ENCODE measurements at places on chromosomes 3 and 15.

DNA sequence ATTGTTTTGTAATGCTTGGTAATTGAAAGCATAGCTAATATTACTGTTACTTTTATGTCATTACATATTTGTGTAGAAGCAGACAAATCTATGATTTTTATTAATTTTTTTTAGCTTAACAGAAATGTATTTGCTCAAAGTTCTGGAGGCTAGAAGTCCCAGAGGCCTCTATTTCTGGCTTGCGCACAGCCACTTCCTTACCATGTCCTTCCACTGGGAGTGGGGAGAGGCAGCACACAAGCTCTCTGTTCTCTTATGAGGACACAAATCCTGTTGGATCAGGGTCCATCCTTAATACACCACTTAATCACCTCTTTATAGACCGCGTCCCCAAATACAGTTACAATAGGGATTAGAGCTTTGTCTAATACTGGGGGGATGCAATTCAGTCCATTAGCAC is 1061.4 kb downstream of the OTOL1 start:
- DNase-seq: no peak

GRCh38 chr3:71006810-71007785 is 576.4 kb downstream of the FOXP1 start:
- DNase-seq: peak; percentile 59

GRCh38 chr3:126661532-126662364 is 6.8 kb upstream of the TXNRD3 start:
- no peak for DNase-seq

- DNase-seq: no peak
These were observed 169.2 kb downstream of the ANXA2 start for GRCh38 chr15:60228619-60229018.

DNA sequence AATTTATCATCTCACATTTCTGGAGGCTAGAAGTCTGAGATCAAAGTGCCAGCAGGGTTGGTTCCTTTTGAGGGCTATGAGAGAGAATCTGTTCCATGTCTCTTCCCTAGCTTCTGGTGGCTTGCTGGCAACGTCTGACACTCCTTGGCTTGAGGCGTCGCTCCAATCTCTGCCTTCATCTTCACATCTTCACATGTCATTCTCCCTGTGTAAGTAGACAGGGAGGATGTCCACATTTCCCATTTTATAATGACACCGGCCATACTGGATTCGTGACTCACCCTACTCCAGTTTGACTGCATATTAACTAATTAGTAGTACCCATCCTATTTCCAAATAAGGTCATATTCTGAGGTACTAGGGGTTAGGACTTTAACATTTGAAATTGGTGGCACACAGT is 17.5 kb upstream of the ARHGAP31 start:
- no peak for DNase-seq

DNA sequence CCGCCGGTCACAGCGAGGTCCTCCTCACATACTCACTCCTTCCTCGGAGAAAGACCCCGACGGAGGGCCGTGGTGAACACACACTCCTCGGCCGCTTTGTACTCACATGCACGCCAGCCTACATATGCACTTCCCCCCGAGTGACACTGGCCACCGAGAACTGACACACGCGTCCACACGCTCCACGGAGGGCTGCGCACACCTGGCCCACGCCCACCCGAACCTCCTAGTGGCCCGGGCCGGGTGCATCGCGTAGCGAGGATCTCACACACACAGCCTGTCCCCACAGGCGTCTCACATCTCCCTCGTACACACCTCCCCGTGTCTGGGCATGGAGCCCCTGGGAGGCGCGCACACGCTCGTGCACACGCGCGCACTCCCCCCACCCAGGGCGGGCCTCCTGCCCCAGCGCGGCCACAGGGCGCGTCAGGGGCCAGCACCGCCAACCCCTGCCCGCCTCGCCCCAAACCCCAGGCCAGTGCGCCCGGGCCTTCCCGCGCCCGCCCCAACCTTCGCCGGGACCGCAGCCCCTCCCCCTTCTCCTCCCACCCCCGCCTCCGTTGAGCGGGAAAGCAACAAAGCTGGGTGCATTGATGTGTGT is 411 bp upstream of the C3orf70 start:
- DNase-seq: peak; percentile 61

Measured in neural progenitor cell (in vitro differentiated cells).